NAMALWA (cell line): ENCODE measurements at places on chromosomes 13 and 19.

GRCh38 chr13:46340631-46341111 is 46.4 kb downstream of the RUBCNL start:
- no peak for DNase-seq

DNA sequence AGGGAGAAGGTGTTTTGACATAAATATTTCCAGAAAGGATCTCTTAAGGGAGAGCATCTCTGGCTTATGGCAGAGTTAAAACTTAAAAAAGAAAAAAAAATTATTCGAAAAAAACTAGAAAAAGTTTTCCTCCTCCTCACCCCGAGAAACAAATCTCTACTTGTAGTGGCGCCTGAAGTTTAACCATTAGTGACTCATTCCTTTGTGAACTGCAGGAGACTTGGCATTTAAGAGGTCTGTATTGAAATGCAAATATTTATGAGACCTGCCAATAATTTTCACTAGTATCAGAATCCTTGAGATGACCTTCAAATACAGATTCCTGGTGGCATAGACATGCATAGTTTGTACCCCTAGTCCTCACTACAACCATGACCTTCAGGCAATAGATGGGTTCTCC is 64.9 kb upstream of the MED4 start:
- DNase-seq: no peak

- DNase-seq: no peak
Measured at GRCh38 chr13:47858042-47859025, 142.7 kb downstream of the SUCLA2 start.

DNA sequence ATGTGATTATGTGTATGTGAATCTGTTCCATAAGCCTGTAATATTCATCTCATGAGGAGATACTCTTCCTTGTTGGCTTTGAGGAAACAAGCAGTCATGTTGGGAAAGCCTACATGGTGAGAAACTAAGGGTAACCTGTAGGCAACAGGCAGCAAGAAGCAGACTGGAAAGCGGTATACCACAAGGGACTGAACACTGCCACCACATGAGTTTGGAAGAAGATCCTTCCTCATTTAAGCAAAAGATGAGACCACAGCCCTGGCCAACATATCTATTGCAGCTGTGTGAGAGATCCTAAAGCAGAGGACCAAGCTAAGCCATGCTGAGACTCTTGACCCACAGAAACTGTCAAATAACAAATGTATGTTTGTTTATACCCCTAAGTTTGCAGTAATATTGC is 134.8 kb downstream of the B3GLCT start:
- no peak for DNase-seq

GRCh38 chr13:90049989-90050671 is 1297.4 kb upstream of the MIR17HG start:
- no peak for DNase-seq

DNA sequence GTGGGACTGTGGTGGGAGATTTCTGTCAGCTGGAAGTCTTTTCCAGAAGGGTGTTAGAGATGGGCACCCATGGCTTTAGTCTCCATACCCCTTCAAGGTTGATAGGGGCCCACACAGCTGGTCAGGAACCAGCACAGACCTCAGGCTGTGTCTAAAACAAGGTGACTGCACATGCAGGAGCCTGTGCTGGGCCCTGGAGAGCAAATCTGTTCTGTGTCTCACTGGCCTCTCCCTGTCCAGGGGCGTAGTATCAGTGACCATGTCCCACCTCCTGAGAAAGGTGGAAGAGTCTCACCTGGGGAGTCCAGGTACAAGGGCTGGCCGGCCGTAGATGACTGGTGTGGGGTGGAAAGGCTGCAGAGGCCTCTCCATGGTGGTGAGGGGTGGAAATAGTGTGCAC is 19.4 kb downstream of the ZNF175 start:
- DNase-seq: no peak

DNA sequence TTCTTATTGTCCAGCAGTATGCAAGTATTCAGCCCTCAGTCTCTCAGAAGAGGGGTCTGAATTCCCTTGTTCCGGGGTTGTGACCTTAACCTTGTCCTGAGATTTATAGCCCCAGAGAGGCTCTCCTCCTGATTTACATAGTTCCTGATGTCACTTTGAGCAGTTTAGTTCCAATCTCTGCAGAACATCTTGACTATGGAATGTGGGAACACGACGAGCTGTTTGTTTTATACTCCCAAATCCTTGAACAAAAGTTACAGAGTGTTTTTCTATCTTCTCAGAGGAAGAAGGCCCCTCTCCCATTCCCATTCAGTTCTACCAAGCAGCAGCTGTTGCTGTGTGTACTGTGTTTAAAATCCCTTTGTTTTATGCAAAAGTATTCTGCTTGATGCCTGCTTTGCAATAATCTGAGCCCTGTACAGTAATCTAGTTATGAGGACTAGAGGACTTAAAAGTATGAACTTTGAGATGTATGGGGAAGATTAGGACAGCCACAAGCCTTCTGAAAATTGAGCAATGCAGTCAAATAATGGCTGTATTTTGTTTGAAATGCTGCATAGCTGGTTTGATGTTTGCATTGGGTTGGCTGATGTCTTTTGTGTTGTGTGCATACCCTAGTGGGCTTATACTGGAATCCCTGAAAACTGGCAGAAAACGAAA is 74.7 kb downstream of the KL start:
- no peak for DNase-seq

GRCh38 chr19:4375164-4376027 is 25.0 kb downstream of the SH3GL1 start:
- peak; percentile 88 for DNase-seq

DNA sequence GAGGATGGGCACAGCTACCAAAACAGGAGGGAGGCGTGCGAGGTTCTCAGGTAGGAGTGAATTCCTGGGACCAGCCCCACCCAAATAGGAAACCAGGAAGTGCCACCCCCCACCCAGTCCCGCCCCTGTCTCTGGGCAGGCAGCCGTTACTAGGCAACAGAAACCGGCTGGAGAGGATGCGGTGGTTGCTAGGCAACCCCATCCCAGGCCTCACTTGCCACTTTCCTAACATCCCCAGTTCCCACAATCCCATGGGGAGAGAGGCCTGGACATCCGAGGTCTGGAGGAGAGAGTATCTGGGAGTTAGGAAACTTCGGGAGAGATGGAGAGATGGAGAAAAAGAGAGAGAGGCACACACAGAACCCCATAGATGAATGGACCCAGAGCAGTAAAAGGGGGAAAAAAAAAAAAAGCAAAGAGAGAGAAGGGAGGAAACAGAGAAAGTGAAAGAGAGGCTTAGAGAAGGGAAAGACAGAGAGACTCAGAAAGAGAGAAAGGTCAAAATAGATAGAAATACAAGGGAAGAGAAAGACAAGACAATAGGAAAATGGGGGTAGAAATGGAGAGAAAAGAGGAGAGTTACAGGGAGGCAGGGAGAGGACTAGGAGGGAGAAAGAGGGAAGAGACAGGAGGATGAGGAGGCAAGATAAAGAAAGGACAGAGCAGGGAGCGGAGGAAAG is 3.8 kb downstream of the GRIK5 start:
- peak; percentile 44 for DNase-seq

DNA sequence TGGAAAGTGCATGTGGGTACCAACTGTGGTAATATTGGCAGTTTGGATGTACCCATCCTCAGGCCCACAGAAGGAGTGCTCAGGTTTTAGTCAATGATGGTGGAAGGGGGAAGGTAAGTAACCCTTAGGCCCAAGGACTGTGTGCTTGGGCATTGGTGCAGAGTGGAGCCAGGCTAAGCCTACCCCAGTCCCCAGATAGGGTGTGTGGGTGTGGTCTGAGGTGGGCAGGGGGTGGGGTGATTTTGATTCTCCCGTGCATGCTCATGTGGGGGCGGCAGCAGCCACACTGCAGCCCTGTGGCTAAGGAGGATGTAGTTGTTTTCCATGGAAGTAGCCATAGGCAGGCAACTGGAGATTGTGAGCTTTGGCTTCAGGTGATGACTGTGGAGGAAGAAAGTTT is 2197.3 kb downstream of the PCDH9 start:
- DNase-seq: no peak

- no peak for DNase-seq
Measured at GRCh38 chr13:113607889-113608635, 23.5 kb downstream of the TFDP1 start.

DNA sequence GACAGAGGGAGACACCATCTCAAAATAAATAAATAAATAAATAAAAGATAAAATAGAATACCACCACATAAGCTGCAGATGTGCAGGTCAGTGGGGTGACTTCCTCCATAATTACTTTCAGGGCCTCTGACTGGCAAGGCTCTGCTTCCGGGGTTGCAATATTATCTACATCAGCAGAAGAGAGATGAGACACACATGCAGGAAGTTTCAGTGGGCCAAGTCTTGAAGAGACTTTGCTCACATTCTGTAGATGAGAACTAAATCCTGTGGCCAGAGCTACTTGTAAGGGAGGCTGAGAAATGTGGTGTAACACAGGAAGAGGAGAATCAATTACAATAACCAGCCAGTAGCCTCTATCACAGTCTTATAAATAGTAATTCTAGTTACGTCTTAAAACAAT is 89.9 kb upstream of the MAB21L1 start:
- peak; percentile 21 for DNase-seq

DNA sequence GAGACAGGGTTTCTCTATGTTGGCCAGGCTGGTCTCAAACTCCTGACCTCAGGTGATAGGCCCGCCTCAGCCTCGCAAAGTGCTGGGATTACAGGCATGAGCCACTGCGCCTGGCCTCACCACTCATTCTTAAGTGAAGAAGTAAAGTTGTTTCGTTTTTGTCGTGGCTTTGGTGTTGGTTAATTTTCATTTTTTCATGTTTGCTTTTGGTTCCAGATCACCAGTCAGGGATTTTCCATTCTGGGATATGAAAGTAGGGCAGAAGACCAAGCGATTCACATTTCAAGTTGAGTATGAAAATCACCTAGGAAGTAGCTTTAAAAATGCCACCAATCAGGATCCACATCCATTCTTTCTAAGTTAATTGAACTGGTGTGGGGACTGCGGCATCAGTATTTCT is 289.9 kb downstream of the DIAPH3 start:
- no peak for DNase-seq

DNA sequence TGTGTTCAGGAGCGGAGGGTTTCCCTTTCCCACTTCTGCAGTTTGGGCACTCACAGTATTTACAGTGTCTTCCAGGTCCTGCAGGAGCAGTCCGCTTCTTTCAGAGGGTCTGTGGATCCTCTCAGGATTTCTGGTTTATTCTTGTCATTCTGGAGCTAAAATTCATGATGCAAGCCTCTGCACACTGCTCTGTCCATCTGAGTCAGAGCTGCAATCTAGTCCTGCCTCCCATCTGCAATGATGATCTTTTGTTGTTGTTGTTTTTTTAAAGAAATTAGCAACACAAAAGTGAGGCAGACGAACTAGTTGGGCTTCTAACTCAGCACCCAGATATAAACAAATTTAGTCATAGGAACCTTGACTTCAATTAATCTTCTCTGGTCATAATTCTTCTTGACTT is 86.5 kb downstream of the DLEU7 start:
- no peak for DNase-seq

- no peak for DNase-seq
Measured at GRCh38 chr13:30418717-30419459, 3.4 kb upstream of the UBE2L5 start.
